ENCODE measurements at places on chromosomes 2 and 18.

DNA sequence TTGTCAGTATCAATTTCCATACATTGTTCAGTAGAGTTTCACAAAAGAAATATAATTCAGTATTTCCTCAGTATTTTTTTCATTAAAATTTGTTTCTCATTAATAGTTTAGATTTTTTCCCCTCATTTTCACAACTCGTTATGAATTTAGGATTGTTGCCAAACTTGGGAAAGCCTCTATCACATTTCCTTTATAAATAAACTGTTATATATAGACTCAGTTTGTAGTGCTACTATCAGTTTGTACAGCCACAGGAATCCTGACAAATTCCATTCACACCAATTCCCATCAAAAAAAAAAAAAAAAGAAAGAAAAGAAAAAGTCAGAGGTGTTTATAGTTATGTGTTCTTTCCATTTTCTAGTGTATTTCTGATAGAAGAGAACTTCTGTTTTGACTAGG, 123.3 kb upstream of the DCC start:
- DNase-seq, result no peak

GRCh38 chr2:46210063-46210462, 87.1 kb upstream of the EPAS1 start:
- DNase-seq, result no peak

- DNase-seq, result no peak
These were observed 15.4 kb upstream of the STAT4 start for GRCh38 chr2:191166111-191166755.

DNA sequence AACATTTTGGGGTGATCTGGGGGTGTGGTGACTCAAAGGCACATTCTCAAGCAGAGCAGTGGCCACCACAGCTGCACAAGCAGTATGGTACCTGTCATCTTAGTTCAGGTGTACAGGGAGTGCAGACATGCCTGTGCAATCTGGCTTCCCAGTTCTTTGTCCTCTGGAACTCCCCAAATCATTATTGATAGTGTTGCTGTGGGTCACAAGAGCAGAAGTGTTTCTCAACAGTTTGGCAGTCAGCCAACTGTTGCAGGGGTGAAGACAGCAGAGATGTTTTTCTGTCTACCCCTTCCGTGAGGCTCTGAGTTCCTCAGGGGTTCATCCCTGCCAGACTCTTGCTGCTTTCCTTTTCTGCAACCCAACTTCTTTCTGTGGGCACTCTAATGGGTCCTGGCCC, 206.5 kb upstream of the ZSWIM2 start:
- no peak for DNase-seq

GRCh38 chr2:10072656-10073480, 7.3 kb downstream of the CYS1 start:
- peak; percentile 80 for DNase-seq

DNA sequence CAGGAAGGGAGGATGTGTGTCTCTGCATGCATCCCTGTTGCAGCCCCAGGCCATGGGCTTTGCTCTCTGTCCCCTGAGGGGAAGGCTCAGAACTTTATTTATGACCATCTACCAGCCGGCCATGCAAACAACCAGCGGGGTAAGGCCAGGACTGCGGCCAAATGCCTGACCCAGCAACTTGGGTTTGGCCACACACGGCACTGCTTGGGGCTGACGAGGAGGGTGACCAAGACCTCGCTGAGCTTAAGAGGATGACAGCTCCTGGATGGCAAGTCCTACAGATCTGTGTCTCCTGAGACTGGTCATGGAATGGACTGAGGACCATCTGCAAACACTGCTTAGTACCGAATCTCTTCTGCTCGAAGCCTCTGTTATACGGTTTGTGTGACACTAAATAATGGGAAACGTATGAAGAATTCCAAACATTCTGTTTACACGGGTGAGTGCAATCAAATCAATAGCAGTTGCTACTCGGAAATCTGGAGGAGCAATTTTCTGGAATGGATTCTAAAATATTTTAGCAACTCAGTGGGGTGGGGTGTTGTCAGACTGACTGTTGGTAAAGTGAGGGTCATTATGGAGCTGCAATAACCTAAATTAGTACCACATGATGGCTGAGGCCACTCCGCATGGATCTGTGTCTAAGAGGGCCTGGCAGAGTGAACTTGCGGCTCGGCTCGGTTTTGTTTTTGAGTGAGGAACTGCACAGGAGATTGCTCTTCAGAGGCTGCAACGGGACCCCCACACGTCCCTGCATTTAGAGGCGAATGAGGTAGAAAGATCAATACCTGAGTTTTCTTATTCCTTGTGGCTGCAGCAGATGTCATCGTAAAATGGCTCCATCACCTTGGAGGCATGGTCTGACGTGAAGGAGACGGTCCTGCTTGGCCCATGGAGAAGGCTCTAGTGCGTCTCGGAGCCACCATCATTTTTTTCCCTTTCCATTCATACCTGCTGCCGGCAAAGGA, 26.6 kb downstream of the TMEM18 start:
- DNase-seq, result no peak

DNA sequence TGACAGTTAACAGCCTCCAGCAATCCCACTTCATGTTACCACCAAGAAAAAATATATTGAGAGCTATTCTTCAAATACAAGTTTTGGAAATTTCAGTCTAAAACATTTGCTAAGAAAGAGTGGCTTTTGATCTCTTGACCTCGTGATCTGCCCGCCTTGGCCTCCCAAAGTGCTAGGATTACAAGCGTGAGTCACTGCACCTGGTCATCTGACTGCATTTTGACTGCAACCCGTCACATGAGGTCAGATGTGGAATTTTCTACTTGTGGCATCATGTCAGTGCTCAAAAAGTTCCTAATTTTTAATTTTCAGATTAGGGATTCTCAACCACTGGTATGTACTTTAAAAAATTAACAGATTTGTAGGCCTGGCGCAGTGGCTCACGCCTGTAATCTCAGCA, 9.1 kb upstream of the CLK1 start:
- no peak for DNase-seq

DNA sequence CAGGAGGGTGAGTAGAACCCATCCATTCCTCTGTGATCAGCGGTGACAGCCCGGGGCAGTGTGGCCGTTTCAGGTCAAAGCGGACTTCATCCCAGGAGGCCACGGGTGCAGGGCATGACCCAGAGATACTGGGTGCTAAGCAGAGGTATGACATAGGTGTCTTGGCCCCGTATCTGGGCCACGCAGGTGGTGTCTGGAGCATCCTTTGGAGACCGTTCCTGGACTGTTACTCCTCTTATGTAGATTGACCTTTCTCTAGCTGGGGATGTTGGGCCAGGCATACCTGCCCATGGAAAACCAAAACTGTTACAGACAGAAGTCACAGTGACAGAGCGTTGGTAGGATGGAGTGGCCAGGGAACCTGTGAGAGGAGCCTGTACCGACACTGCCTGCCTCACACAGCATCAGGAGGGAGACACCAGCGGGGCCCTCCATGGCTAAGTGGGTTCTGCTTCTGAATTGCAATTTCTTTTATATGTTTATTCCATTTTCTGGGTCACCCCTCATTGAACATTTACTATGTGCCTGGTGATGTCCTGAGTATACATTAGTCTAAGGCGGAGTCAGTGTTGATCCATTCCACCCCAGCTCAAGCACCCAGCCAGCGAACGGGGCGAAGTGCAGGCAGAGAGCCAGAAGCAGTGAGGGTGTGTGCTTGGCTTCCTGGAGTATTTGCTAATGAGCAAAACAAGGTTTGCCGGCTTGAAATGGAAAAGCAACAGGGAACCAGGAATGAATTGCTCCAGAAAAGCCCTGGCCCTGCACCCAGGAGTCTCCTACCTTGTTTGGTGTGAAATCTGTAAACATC, 141.7 kb downstream of the SH3RF3 start:
- DNase-seq, result no peak

DNA sequence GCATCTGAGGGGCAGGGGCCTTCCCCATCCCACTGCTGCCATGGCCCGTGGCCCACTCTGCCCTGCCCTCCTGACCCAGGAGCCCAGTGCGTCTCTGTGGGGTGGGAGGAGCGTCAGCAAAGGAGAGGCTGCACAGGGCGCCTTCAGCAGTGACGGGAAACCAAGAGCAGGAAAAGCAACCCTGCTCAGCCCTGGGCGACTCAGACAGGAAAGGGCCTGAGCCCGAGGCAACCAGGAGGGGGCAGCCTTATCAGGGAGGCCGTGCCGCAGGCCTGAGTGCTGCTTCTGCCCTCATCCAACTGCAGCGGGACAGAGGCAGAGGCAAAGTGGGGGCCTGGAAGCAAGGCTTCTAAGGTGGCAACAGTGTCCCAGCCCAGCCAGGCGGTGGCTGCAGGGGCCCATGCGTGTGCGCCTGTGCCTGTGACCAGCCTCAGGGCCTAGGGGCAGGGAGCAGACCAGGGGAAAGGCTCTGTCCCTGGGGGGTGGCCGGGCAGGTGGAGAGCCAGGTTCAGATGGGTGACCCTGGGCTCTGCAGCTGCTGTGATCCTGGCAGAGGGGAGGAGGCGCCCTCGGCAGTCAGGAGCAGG, 23.3 kb upstream of the ALPI start:
- DNase-seq, result no peak

GRCh38 chr2:183284606-183285005, 160.4 kb downstream of the NUP35 start:
- no peak for DNase-seq

Data from activated naive CD4-positive, alpha-beta T cell treated with Interleukin-2 at 50 U/mL for 16 hours (primary cell).